ENCODE measurements at places on chromosomes 3 and 15.

GRCh38 chr3:159944781-159945180 is 43.9 kb upstream of the IL12A start:
- no peak for DNase-seq

- peak; percentile 57 for DNase-seq
These were observed 70.0 kb upstream of the UBE2E1 start for GRCh38 chr3:23735535-23736326.

DNA sequence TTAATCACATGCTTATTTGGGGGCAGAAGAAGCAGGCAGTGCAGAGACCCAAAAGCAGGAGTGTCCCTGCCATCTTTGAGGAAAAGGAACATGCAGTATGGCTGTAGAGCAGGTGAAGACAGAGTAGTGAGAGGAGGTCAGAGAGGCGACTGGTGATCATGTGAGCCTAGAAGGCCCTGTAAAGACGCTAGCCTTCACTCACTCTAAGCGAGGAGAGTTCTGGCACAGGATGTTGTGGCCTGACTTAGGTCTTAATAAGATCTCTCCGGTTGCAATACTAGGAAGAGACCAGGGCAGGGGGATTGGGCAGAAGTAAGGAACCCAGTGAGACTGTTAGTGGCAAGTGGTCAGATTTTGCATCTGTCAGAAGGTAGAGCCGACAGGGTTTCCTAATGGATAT is 114.5 kb upstream of the ZBED2 start:
- no peak for DNase-seq

DNA sequence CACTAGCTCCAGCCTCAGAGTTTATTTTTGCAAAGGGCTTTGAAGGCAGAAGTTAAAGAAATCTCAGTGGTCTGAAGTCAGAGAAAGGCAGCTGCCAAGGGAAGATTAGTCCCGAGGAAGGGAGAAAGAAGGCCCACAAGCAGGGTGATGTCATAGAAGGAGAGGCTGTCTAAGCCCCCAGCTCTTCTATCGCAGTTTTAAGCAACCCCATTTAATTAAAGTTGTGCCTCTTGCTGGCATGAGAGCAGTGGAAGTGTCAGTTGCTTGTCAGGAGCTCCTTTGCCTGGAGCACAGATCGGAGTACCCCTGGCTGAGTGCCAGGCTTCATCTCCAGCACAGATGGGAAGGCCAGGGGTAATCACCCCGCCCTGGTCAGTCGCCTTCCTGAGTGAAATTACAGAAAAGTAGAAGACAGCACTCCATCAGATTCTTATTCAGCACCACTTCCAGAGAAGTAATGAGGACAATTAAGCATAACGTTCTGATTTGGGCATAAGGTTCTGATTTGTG is 530.7 kb downstream of the EPHB1 start:
- no peak for DNase-seq

- no peak for DNase-seq
These were observed 213.8 kb downstream of the IL5RA start for GRCh38 chr3:2896308-2896939.

- no peak for DNase-seq
These were observed 222.0 kb upstream of the MANF start for GRCh38 chr3:51163051-51163450.

- no peak for DNase-seq
These were observed 1036.6 kb downstream of the IGSF11 start for GRCh38 chr3:117998071-117998470.

Data from smooth muscle cell of the brain vasculature (primary cell).